ENCODE measurements at places on chromosomes 2 and 18.

- DNase-seq, result no peak
Observed at GRCh38 chr2:9556121-9556743, 602 bp upstream of the ADAM17 start.

DNA sequence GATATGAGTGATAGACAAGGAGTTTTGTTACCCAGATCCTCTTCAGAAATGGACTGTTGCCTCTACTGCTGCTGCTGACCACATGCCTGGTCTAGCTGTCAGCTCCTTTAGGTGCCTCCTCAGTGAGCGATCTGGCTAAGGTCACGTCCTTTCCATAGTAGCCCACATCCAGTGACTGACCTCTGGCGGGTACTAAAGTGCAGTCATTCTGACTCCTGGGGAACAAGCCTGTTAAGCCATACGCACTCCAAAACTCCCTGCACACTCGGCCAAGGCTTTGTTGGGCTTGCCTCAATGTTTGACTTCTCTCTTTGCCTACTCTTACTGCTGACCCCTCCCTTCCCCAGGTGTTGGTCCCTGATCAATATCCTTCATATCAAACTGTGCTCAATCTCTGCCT, 685.2 kb downstream of the IRS1 start:
- no peak for DNase-seq

DNA sequence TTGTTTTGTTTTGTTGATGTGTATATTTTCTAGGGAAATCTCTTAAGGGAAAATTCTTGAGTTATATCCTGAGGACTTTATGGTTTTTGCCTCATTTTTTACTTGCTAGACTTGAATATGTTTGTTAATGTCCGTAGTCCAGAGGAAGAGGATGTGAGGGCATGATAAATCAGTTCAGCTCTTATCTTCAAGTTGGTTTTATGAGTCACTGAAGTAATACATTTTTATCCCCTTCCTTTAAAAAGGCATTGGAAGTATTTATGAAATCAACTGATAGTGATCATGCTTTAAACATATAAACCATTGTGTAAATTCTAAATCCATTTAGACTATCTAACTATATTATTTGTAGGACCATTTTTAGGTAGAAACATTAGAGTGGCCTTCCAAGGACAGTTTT, 43.9 kb upstream of the CYBRD1 start:
- no peak for DNase-seq

DNA sequence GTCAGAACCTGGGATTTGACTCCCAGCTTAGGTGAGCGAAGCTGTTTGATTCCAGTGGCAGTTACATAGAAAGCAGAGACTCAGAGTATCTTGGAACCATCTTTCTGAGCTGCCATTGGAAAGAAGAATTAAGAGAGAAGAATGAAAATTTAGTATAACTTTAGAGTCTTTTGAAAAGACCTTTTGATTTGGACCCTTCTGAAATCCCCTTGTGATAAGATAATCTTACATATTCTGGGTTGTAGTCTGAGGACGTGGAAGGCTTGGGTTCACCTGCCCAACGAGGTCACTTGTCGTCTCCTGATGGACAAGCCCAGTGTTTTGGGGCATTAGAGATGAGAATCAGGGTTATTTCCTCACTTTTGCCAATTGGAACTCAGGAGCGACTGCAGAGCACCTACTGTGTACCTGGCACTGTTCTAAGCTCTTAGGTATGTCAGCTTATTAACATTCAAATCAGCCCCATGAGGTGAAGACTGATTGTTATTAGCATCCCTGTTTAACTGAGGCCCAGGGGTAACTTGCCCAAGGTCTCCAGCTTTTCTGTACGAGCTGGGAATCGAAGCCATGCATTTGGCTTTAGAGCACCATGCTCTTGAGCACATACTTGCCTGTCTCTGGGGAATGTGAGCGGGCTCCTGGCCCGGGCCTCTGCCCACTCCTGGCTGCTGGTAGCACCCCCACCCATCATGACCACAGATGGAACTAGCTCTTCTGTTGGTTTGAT, 2.9 kb downstream of the HK2 start:
- no peak for DNase-seq

DNA sequence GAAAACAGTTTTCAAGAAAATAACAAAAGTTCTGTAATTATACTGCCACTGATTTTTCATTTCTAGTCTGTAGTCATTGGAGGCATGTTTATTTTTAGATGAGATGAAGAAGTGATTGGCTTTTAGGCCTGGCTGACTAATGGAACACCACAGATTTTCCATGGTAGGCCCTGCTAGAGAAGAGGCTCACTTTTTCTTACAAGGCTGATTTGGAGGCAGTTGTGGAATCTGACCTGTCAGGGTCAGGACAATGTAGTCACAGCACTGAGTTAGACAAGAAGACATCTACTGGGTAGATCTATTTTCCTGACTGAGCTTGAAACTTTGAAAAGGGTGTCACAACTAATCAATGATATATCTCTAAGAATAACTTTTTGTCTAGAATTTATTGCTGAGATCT, 43.9 kb downstream of the KDM3A start:
- DNase-seq, result no peak
